ENCODE measurements at places on chromosomes 6 and 20.

DNA sequence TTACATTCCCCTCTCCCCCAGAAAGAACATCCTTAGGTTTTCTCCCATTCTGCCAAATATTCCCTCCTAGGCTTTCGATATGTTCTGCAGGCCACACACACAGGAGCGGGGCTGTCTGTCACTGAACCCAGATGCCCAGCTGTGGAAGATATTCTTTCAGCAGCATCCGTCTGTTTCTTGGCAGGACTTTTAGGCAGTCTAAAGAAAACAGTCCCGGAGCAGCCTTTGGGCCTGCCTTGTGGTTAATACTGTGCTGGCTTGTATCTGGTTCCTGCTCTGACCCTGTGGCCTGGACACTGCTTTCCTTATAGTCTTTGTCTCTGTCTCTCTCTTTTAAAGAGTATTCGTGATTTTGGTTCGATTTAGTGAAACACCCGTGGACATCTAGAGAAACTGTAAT, 94.6 kb upstream of the SUPT3H start:
- no peak for ATAC-seq

DNA sequence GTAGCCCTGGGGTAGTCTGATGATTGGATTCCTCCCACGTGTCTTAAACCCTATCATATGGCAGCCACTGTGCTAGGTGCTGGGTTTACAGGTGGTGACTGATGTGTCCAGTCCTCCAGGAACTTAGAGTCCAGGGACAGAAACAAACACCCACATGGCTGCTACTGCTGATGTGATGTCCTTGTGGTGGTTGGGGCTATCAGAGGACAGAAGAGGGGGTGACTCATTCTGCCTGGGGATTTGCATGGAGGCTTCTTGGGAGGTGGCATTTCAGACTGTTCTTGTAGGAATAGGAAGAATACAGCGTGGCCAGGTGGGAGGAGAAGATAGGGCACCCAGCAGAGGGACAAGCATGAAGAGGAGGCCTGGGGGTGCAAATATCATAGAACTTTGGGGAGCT, 9.8 kb downstream of the RAET1G start:
- ATAC-seq, result no peak

DNA sequence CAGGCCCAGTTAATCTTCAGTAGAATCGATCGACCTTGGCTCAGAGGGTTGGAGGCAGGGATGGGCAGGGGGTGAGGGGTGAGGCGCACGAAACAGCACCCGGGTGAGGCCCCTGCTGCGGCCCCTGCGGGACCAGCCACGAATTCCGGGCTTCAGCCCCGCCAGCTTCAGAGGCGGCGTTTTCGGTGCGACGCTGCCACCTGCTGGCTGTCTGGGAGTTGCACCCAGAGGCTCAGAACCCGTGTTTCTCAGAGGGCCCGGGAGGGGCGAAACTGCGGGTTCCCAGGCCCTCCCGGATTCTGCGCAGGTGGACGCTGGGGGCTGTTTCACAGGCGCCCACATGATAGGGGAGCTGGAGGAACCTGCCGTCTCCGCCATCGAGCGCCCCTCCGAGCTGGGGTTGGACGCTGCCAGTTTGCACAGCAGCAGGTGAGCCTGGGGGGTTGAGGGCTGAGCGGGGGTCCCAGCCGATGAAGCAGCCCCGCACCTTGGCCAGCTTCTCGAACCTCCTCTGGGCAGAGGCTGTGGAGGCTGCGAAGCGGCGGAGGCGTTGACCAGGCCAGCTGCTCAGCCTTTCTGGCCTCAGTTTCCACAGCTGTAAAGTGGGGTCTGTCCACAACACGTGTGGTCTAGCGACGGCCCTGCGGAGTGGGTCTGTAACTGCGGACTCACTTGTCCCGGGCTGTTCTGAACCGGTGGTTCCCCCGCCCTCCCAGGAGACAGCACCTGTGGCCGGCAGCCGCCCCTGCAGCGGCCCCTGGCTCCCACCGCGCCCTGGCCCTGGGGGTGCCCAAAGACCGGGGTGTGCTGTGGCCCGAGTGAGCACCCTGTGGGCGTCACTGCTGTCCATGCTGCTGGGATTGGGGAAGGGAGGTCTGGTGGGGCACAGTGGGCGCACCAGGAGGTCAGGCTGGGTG, 2.5 kb upstream of the BHLHE23 start:
- peak; percentile 75 for ATAC-seq

- ATAC-seq, result no peak
Measured at GRCh38 chr20:52983726-52984450, 11.7 kb downstream of the TSHZ2 start.

DNA sequence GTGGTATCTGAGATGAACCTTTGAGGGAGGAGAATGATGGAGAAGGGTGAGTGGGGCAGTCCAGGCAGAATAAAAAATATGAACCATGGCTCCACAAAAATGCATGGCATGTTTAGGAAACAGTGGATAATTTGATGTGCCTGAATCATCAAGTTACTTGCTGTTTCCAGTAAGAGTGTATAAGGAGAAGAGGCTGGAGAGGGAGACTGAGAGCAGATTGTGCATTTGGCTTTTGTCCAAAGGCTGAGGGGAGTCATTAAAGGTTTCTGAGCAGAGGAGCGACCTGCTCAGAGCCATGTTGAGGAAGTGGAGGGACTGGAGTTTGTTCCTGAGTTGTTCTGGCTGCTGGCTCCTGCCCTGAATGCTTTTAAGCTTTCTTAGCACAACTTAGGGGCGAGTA, 6.1 kb downstream of the MMP24 start:
- ATAC-seq, result no peak
